ENCODE measurements at places on chromosomes 3 and 15.

GRCh38 chr3:46091046-46091445, 63.8 kb upstream of the XCR1 start:
- DNase-seq: no peak

GRCh38 chr15:80856809-80857377, 77.7 kb downstream of the CEMIP start:
- DNase-seq: no peak

GRCh38 chr3:130950124-130950523, 56.2 kb downstream of the ATP2C1 start:
- DNase-seq: no peak

DNA sequence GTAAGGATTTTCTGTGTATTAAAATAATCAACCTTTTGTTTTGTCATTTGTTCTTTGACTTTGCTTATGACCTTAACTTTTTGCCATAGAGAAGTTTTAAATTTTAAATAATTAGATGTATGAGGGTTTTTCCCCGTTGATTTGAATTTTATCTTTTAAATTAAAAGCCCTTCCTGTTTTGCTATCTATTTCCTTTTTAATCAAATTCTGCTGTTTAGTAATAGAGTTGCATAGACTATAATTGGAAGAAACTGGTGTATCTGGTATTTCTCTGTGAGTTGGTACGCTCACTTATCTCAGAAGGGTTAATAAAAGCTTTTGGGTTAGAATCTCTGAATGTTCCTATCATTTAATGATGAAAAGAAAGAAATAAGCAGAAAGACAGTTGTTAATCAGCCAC, 82.2 kb downstream of the LRRC3B start:
- no peak for DNase-seq

- no peak for DNase-seq
These were observed 77.8 kb upstream of the HES1 start for GRCh38 chr3:194058189-194058571.

GRCh38 chr3:48919215-48920138, 835 bp downstream of the ARIH2 start:
- DNase-seq: no peak

- no peak for DNase-seq
These were observed 100.1 kb upstream of the PROK2 start for GRCh38 chr3:71885006-71885405.

DNA sequence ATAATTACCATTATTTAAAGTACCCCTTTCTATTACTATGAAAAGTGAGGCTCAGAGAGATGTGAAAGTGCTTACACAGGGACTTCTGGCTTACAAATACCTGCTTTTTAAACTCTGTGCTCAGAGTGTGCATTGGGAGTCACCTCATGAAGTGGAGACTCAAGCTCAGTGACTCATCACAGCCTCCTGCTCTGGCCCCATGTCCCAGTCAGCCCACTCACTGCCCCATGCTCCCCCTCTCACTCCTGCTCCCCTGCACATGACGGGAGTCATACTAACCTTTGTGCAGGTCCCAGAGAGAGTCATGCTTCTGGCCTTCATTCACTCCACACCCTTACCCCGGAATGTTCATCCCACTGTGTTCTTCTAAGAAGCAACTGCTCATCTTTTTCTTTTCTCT, 20.2 kb downstream of the CCR1 start:
- DNase-seq: no peak

DNA sequence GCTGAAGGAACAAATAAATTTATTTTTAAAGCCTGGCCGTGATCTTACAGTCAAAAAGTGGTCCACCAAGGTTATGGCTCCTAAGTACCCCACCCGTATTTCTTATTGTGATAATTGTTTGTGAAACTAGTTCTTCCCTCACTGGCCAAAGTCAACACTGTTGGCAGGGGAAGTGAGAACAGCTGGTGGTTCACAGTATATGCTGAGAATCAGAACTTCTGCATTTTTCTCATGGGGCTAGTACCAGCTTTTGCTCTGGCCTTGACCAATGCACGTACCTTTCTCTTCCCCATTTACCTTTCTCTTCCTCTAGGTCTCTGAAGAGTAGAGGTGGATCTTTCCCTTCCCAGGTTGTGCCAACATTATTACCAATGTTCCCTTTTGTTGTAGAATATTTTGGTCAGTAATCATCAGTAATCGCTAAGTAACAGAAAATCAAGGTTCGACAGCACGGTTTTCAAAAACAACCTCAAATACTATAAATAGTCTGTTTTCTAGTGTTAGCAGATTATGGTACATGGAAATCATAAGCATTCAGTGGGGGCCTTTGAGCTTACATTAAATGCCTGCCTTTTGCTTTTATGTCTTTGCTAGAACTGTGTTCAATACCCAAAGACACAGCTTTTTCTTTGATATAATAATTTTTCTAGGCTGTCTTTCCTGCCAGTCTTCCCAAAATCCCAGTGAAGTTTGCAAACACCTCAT, 268.0 kb downstream of the LPP start:
- no peak for DNase-seq

DNA sequence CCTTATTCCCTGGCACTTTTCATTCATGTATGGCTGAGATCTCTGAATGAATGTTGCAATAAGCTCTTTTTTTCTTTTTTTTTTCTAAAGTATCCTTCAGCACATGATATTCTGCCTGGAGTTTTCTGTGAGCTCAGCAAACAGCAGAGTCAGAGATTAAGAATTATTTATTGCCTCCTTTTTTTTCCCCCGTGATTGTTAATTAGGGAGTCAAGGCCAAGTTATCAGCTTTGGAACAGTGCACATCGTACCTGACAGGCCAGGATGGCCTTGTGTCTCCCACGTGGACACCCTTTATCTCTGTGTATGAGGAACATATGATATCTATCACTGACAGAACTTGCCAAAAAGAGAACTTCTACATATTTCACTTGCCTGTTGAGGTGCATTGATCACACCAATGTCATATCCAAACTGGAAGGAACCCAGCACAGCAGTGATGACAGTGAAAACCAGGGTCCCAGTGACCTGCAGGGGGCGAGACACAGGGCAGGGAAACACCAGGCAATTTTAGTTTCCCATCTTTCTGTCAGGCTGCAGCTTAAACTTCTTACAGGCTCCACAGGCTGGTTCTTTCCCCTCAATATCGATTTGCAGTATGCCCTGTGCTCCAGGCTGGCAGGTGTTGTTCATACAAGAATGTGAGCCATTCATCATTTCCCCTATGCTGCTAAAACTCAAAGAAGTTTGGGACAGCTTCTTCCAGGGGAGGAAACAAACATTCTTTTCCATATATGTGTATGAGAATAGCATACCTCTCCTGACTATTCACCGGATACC, 8.2 kb downstream of the SLC2A2 start:
- no peak for DNase-seq

GRCh38 chr3:13522236-13522635, 26.7 kb upstream of the FBLN2 start:
- DNase-seq: no peak

DNA sequence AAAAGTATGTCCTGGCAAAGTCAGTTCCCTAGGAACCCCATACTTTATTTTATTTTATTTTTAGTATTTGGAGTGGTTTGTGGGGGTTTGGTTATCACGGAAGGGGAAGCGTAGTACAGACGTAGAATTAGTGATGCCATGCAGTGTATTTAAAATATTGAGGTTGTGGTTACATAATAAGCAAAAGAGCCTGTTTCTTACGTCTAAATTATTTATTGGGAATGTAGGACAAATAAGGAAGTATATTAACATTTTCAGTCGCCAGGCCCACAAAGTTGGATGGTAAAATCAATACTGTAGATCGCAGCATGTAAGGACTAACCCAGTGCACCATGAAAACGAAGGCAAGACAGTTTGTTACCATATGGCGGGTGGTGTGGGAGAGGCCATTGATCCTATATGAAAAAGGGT, 558 bp downstream of the DTWD1 start:
- no peak for DNase-seq

GRCh38 chr3:16849795-16850194, 35.0 kb upstream of the PLCL2 start:
- no peak for DNase-seq

DNA sequence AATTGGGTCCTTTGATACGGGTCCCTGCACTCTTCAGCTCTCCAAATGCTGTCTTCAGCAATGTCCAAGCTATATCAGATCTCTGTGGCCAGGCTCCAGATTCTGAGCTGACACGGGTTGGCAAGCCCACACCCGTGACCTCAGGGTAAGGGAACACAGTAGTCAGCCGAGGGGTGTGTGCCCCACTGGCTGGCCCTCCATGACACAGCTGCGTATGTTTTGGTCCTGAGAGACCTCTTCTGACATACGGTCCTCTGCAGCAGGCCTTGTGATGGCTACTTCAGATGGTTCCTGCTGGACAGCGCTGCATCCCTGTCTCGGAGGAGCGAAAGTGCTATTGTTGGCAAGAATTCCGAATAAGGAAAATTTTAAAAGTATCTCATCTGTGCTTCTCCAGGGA, 85.2 kb upstream of the ADAMTS17 start:
- no peak for DNase-seq

DNA sequence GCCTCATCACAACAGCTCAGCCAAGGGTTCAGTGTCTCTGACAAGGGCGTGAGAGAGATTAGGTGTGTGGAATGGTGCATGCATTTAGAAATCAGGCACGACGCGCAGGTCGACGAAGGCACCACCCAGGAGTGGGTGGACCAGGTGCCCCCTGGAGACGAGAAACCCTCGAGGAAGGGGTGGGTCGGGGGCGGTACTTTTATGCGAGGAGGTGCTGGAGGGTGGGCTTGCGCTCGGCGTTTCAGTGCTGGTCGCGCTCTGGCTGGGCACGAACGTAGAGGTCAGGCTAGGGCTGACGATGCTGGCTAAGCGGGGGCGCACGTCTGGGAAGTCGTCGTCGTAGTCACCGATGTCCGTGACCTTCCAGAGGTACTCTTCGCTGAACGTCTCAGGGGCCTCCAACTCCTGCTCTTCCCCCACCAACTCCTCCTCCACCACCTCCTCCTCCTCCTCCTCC, 393 bp downstream of the ERICH6 start:
- DNase-seq: no peak

- no peak for DNase-seq
These were observed 363 bp downstream of the EMC3 start for GRCh38 chr3:9986230-9986725.

Data from fibroblast of skin of left biceps (primary cell).